ENCODE measurements at places on chromosomes 11 and 22.

DNA sequence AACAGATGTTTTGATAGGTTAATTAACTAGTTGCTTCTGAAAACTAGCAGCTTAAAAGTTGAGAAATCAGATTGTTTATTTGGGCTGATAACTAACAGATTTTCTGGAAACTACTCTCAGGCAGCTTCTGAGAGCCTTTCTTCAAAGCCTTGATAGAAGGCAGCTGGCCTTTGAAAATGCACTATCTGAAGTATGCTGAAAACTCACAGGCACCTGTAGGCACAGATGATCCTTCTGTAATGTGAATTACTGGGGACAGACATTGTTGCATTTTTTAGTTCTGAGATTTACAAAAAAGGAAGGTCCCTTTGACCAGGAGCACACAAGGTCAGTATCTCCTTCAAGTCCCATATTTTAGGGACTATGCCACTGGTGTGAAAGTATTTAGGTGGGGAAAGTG lies 460.8 kb upstream of the CNTN5 start:
- DNase-seq: no peak

DNA sequence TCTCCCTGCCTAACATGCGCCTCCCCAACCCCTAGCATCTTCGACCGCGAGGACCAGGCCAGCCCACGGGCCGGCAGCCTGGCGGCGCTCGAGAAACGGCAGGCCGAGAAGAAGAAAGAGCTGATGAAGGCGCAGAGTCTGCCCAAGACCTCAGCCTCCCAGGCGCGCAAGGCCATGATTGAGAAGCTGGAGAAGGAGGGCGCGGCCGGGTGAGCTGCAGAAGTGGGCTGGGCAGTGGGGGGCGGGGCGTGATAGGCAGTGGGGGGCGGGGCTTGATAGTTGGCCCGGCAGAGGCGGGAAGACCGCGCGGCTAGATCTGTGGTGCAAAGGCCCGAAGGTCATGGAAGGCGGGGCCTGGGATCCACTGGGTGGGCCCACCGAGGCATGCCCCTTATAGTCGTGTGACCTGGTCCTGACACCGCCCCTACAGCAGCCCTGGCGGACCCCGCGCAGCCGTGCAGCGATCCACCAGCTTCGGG lies 8.7 kb downstream of the SELENOM start:
- no peak for DNase-seq

GRCh38 chr11:106021967-106022794 lies at the start of gene MSANTD4:
TSS of gene MSANTD4 (minus strand) at chr11:106022240. CDS start at chr11:106010917, 11,323 bp downstream.
- peak; percentile 97 for DNase-seq

DNA sequence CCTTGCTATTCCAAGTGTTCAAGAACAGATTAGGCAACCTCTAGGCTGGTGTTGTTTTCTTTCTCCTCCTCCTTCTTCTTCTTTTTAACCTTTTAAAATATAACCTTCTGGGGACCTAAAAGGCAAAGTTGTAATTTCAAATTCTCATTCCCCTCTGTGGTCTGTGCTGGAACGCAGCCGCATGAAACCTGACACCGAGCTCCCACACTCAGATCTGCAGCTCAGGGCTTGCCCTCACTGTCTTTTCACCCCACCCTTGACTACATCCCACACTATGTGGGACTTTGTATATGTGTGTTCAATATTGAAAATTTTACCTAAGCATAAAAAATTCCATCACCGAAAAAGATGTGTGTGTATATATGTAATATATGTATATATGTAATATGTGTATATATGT lies 62.0 kb upstream of the ARHGAP42 start:
- no peak for DNase-seq

DNA sequence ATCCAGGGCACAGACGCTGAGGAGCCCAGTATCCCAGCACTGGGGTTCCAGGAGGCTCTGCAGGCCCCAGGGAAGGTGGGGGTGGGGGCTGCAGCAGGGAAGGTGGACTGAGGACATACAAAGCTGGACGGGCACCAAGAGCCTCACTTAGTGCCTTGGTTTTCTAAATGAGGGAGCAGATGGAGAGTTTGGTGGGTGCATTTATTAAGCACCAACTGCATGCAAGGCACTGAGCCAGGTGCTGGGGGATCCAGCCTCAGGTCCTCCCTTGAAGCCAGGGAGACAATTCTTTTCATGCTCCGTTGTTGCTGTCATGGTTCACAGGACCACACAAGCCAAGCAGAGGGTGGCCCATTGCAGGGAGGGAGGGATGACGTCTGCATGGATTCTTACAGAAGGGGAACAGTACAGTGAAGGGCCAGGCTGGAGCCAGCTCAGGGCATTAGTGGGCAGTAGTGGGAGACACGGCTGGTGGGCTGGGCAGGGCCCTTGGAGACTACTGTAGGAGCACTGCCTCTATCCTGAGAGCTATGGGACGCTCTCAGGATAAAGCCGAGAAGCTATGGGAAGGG lies 65.0 kb downstream of the MACROD1 start:
- DNase-seq: no peak

- DNase-seq: peak; percentile 18
Measured at GRCh38 chr11:134261626-134262488, 8.5 kb downstream of the ACAD8 start.

DNA sequence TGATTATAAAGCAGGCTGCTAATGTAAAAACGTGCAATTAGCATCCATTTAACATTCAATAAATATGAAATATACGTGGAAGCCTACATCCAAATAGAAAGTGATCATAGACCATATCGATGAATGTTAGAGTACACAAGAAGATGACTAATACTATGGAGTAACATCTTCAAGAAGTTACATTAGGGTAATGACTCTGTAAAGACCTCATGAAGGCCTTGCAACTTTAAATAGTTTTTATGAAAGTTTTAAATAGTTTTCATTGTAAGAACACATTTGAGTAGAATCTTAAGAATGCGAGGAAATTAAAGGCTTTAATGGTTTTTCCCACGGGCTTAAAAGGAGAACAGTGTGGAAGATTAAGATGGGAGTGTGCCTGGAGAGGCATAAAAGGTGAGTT lies 1.4 kb downstream of the TRIM34 start:
- DNase-seq: no peak

DNA sequence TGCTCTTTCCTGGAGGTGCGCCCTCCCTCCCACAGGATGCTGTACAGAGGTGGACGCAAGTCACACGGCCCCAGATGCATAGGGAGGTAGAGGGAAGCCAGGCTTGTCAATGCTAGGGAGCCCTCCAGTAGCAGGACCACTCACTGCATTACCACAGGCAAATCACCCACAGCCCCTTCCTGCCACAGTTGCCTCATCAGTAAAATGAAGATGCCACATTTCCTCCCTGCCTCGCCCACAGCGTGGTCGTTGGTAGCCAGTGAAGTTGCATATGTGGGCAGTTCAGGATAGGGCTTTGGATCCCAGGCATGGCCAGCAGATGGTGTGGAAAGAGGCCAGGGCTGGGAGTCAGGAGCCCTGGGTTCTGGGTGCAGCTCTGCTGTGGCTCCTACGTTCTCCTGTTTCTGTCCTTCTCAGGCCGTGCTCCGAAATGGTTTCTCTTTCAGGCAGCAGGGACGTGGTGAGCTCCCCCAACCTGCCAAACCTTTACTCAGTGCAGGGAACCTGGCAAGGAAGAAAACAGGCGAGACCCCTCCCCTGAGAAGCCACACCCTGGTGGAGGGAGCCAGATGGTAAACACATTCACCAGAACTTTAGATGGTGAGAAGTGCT lies 22.6 kb downstream of the DAGLA start:
- DNase-seq: no peak

GRCh38 chr11:61454520-61454919 lies 24.6 kb downstream of the SDHAF2 start:
- no peak for DNase-seq

- DNase-seq: no peak
Measured at GRCh38 chr11:105933695-105934094, 88.3 kb downstream of the MSANTD4 start.

- DNase-seq: no peak
Measured at GRCh38 chr11:111834432-111835163, 36.8 kb downstream of the ALG9 start.

- DNase-seq: no peak
Measured at GRCh38 chr22:45472426-45472825, 30.3 kb upstream of the FBLN1 start.

DNA sequence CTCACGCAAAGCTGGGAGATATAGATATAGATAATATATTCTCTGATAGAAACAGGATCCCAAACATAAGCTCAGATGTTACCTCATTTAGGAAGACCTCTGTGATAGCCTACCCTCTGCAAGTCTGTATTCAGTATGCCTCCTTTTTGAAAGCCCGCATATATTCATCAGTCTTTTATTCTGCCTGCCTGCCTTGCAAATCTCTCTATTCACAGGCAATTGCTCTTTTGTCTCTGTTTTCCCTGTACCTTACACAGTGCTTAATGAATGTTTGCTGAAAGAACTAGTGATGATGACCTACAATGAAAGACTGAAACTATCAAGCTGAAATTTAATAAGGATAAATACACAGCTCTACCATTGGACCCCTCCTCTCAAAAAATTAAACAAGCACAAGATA lies 18.4 kb downstream of the DEUP1 start:
- no peak for DNase-seq

- DNase-seq: no peak
Measured at GRCh38 chr11:129731316-129731715, 84.3 kb upstream of the TMEM45B start.

DNA sequence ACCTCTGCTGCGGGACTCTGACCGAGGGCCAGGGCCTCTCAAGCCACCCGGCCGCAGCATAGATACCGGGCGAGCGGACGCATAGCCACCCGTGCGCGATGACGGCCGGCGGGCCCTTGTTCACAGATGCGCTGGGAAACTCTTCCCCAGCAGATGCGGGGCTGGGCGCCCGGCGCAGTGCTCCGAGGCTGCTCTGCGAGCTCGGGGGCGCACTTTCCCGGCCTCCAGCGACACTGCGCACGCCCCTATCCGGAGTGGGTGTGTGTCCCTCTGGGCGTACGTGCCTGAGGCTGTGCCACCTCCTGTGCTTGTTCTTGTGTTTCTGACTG lies 104.7 kb upstream of the E2F8 start:
- DNase-seq: no peak

- DNase-seq: no peak
Measured at GRCh38 chr22:21916309-21916918, 36.2 kb downstream of the PPM1F start.

DNA sequence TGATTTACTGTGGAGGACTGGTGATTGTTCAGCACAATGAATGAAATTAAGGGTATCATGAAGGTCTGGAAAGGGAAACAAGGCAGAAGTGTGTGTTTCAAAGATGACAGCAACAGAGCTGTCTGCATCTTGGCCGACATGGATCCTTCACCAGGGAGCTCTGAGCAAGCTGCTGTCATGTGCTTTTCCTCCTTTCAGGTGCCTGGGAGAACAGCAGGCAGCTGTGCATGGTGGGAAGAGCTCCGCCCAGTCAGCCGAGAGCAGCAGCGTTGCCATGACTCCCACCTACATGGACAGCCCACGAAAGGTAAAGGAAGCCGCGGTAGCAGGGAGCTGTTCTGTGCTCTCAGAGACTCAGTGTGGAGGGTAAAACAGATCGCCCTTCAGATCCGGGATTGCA lies 87.1 kb upstream of the YWHAH start:
- DNase-seq: no peak

DNA sequence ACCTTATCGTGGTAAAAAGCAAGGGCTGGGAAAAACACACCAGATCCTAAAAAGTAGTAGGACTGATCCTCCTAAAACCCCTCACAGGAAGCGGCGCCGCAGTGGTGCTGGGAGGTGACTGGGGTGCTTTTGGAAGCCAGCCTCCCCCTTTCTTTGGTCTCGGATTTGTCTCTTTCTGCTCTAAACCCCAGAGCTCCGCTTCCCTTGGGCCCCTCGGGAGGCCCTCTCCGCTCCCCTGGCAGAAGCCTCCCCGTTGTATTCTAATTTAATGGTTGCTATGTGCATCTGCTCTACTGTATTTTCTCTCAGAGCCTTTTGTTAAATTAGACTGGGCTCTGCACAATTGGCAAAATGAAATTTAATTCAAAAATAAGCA lies 587.7 kb downstream of the OPCML start:
- no peak for DNase-seq

DNA sequence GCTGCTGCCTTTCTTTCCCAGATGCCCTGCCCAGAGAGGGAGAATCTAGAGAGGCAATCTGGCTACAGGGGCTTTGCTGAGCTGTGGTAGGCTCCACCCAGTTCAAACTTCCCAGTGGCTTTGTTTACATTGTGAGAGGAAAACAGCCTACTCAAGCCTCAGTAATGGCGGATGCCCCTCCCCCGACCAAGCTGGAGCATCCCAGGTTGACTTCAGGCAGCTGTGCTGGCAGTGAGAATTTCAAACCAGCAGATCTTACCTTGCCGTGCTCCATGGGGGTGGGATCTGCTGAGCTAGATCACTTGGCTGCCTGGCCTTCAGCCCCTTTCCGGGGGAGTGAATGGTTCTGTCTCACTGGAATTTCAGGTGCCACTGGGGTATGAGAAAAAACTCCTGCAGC lies 12.2 kb downstream of the BDNF start:
- no peak for DNase-seq

GRCh38 chr11:15859411-15859810 lies 496.9 kb downstream of the SOX6 start:
- no peak for DNase-seq

GRCh38 chr22:45008751-45009605 lies 827 bp downstream of the PHF21B start:
- no peak for DNase-seq

Measured in AML-193 (cell line).